ENCODE measurements at places on chromosomes 1 and 21. TPM values are rescaled to one million over a fixed set of nuclear protein-coding genes. Genes with fewer than 3 reads are reported as not detected.

WNT9A gene
- total RNA-seq: not detected

KRTAP22-2 gene
- not detected for total RNA-seq

NHLH1 gene
- total RNA-seq: 0.46 TPM

FAM177B gene
- 3.5 TPM for total RNA-seq

DNA sequence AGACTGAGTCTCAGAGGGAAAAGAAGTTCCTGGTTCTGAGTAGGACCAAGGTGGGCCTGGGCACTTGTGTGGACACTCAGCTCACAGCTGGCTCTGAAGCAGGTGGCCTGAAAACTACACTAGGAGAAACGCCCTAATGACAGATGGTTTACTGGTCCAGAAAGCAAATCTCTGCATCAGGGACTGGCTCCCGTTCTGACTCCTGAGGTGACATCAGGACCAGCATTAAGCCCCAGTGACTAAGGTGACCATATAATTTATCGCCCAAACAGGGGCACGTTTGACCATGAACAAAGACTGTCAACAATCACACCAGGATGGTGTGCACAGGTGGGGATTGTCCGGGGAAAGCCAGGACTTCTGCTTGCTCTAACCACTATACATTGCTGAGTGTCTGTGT is 12.2 kb upstream of the CD34 start:
- DNase-seq: no peak

DNA sequence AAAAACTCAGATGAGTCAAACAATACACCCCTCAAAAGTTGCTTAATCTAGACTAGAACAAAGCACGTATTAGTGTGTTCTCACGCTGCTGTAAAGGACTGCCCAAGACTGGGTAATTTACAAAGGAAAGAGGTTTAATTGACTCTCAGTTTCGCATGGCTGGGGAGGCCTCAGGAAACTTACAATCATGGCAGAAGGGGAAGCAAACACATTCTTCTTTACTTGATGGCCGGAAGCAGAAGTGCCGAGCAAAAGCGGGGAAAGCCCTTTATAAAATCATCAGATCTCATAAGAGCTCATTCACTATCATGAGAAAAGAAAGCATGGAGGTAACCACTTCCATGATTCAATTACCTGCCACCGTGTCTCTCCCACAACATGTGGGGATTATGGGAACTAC is 10.1 kb downstream of the JAM2 start:
- no peak for DNase-seq

- DNase-seq: peak; percentile 55
Observed at GRCh38 chr21:25639551-25640201, 618 bp downstream of the JAM2 start.

- DNase-seq: no peak
Observed at GRCh38 chr1:94768036-94768435, 52.1 kb upstream of the SLC44A3 start.

GRCh38 chr1:67458663-67459062 is 28.5 kb upstream of the SERBP1 start:
- DNase-seq: no peak

GRCh38 chr1:227815468-227816409 is at the start of gene PRSS38:
PRSS38 (plus strand) TSS chr1:227815675; CDS start chr1:227815717, 42 bp downstream.
- no peak for DNase-seq
